Stimulated activated CD8-positive, alpha-beta memory T cell treated with anti-CD3 and anti-CD28 coated beads, Interleukin-4, amount 100 ng/mL, for 1 hour (primary cell): ENCODE measurements at places on chromosomes 6 and 20.

DNA sequence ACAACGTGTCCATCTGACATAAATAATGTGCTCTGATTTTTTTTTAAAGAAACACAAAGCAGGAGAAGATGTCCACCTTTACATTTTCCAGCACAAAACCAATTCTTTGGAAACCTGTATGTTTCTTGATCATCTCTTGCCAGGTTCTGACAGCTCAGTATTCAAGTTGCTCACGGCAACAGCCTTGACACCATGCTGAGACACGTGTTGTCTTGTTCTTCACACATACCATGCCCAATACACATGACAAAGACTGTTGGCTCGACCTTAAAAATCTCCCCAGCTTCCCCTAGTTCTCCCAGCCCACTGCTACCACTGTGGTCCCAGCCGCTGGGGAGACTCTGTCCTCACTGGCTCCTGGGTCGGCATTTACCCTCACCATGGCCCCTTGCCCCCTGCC lies 518.9 kb downstream of the PREX1 start:
- no peak for DNase-seq

DNA sequence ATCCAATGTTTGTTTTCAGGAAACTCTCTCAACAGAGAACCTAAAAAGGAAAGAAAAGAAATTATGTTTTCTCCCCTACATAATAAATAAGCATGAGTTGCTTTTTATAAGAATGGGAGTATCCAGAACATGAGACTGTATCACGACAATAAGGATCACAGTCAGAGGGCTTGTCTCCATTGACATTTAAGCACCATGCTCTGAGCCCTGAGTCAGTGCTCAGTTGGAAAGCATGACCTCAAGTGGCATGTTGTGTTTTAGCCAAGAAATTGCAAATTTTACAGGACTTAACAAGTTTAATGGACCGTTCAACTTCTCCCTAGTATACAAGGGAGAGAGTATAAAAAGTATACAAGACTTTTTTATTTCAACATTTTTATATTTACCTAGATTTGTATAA lies 431.6 kb downstream of the GJA1 start:
- DNase-seq, result no peak

GRCh38 chr20:47348539-47349142 lies 7.9 kb downstream of the ZMYND8 start:
- no peak for DNase-seq

GRCh38 chr6:134299236-134299635 lies 18.7 kb downstream of the SGK1 start:
- no peak for DNase-seq

DNA sequence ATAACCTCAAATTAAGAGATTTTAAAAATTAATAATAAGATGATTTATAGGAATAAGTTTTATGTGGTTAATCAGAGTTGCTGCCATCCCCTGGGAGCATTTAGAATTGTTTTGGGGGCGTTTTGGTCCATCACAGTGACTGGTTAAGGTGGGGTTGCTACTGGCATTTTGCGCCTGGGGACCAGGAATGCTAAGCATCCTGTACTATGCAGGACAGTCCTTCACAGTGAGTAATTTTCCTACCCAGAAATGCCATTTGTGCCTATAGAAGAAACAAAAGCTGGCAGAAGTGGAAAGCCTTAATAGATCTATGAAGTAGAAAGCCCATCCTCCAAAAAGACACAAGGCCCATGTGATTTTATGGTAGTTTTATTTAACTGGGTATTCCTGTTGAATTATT lies 118.0 kb downstream of the ANKS1A start:
- DNase-seq, result no peak

DNA sequence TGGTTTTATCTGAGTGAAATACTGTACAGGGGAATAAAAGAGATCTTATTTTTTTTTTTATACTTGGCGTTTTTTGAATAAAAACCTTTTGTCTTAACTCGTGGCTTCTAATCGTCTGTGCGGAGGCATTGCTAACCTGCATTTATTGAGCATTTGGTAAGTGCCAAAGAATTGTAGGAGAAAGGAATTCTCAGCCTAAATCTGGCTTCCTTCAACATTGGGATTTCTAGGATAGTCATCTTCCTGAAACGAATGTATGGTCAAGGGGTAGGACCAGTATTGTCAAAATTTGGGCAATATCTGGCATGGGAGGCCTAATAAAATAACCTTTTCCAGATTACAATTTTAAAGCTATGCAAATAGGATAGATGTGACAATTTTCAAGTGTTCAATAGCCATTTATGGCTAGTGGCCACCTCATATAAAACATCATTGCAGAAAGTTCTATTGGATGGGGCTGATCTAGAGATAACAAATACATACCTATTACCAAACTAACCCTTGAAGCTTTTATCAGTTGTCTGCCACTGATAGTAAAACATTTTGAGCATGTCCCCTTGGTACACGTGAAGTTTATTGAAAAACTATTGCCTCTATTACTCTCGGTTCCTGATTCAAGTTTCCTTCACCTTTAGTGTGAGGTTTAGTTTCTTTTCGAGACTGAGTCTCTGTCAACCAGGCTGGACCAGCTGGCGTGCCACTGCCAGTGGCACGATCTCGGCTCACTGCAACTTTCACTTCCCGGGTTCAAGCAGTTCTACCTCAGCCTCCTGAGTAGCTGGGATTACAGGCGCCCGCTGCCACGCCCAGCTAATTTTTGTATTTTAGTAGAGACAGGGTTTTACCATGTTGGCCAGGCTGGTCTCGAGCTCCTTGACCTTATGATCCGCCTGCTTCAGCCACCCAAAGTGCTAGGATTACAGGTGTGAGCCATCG lies 5.6 kb downstream of the PIM1 start:
- DNase-seq, result no peak

- no peak for DNase-seq
Observed at GRCh38 chr20:48492715-48493070, 335.1 kb downstream of the PREX1 start.

GRCh38 chr6:15266423-15266996 lies 20.6 kb downstream of the JARID2 start:
- DNase-seq, result no peak

GRCh38 chr6:112946051-112946450 lies 598.9 kb downstream of the RFPL4B start:
- no peak for DNase-seq
